Prostate gland (tissue), 2 donors: ENCODE measurements at places on chromosomes 11 and 22. TPM values are rescaled to one million over a fixed set of nuclear protein-coding genes. Genes with fewer than 3 reads are reported as not detected.

Gene RHOG
- 56.4 TPM for total RNA-seq

DNA sequence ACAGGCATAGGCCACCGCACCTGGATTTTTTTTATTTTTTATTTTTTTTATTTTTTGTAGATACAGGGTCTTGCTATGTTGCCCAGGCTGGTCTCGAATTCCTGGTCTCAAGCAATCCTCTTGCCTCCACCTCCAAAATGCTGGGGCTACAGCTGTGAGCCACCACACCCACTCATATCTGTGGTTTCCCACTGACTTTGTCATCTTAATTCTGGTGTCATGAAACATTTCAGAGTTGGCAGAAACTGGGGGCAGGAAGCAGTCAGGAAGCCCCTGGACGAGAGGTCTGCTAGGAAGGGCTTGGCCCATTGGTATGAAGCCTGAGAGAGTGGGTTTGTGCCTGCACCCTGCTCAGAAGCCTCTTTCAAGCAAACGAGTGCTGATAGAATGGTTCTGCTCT is 49.1 kb downstream of the COMMD9 start:
- no peaks in the 10 kb centered on the region for H3K36me3 ChIP-seq
- no peak overlapping the region for H3K27ac ChIP-seq
- no peak for DNase-seq

GRCh38 chr11:23423656-23424055 is 563.4 kb upstream of the CCDC179 start:
- no peaks in the 10 kb centered on the region for H3K27me3 ChIP-seq
- H3K4me3 ChIP-seq: no peak overlapping the region
- no peak for DNase-seq
- no peak overlapping the region for H3K27ac ChIP-seq

DNA sequence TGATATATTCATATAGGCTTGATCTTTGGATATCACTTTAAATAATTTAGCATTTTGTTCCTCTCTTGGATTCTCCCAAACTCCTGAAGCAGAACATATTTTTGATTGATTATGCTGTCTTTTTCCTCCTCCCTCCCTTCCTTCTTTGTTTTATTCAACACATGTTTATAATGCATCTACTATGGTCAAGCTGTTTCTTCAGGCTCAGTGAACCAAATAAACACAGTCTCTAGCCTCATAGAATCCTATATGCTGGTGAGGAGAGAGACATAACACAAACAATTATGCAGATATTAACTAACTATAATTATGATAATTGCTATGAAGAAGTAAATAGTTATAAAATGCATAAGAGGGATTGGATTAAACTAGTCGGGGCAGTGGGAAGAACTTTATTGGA is 1023.6 kb upstream of the RAG2 start:
- H3K4me3 ChIP-seq: no peak overlapping the region
- no peak overlapping the region for H3K27ac ChIP-seq
- H3K27me3 ChIP-seq: no peaks in the 10 kb centered on the region
- no peak for DNase-seq
- H3K4me1 ChIP-seq: no peaks in the 10 kb centered on the region
- no peaks in the 10 kb centered on the region for H3K36me3 ChIP-seq

DNA sequence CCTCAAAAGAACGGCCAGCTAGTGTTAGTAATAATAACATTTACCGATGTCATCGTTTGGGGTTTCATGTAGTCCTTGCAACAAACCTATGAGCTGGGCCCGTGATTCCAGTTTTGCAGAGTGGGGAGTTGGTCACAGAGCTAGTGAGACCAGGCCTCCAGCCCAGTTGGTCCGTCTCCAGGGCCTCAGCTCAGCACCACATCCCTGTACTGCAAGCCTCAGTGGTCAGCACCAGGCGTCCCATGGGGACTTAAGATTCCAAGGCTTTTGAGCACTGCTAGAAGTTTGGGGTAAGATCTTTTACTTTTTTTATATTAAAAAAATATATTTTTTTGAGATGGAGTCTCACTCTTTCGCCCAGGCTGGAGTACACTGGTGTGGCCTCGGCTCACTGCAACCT is 1.1 kb upstream of the TSGA10IP start:
- H3K36me3 ChIP-seq: no peaks in the 10 kb centered on the region
- H3K27ac ChIP-seq: no peak overlapping the region
- no peak overlapping the region for H3K4me3 ChIP-seq
- DNase-seq: no peak

Gene OAF
- total RNA-seq: 17.4 TPM

DNA sequence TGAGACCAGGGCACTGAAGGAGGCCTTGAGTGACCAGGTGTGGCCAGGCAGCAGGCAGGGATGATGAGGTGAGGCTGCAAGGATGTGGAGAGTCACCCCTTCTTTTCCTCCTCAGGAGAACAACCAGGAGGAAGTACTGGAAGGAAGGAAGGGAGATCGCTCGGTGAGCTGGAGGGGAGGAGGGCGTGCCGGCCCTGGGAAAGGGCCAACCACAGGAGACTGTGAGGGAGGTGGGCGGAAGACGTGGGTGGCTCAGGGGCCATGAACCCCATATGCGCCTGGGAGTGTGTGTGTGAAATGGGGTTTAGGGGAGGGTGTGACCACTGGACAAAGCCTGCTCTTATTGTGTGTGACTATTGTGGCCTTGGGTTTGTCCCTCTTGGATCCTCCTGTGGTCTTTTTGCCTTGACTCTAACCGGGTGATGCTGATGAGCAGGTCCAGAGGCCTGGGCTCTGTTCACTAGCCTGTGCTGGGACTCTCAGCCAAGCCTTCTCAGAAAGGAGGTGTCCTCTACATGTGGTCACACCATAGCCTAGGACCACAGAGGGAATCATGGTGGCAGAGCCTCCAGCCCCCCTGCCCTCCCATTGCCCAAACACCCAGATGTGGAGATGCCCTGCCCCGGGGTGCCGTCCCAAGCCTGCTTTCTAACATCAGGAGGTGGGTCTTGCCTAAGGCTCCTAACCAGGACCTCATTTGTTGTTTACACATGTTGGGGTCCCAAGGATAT is 41.3 kb upstream of the TUB start:
- H3K27me3 ChIP-seq: no peaks in the 10 kb centered on the region
- no peaks in the 10 kb centered on the region for H3K36me3 ChIP-seq
- H3K4me1 ChIP-seq: no peaks in the 10 kb centered on the region

DNA sequence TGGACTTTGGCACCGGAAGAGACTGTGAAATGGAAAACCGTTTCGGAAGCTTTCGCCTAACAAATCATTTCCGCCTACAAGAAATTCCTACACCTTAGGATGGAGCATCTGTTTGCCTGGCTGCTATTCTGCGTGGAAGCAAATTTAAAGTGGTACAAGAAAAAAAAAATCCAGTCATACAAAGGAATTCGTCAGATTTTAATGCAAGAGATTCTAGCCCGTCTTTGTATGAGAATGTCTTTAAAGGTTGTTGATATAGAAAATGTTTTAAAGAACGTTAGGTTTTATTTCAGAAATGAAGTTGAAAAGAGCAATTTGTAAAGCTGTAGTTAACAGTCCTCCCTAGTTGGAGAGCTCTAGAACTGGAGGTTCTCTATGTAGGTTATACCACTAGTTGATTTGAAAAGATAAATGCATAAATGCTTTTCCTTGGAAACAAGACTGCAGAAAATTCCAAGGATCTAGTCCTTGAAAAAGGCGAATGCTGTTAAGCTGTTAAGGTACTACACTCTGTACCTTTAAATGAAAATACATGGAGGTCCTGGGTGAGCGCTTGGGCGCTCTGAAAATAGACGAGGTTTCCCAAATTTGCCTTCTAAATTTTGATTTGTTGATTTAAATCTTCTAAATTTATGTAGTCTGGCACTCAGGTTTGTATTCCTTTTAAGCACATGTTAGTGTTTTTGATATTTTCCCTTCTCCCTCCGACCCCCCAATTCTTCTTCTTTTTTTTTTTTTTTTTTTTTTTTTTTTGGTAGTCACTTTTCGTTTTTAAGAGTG is 2.4 kb downstream of the NCR3LG1 start:
- no peaks in the 10 kb centered on the region for H3K27me3 ChIP-seq
- H3K4me1 ChIP-seq: no peaks in the 10 kb centered on the region
- peak overlapping the region; percentile 80 for H3K27ac ChIP-seq
- H3K4me3 ChIP-seq: peak overlapping the region; percentile 56
- no peak for DNase-seq

DNA sequence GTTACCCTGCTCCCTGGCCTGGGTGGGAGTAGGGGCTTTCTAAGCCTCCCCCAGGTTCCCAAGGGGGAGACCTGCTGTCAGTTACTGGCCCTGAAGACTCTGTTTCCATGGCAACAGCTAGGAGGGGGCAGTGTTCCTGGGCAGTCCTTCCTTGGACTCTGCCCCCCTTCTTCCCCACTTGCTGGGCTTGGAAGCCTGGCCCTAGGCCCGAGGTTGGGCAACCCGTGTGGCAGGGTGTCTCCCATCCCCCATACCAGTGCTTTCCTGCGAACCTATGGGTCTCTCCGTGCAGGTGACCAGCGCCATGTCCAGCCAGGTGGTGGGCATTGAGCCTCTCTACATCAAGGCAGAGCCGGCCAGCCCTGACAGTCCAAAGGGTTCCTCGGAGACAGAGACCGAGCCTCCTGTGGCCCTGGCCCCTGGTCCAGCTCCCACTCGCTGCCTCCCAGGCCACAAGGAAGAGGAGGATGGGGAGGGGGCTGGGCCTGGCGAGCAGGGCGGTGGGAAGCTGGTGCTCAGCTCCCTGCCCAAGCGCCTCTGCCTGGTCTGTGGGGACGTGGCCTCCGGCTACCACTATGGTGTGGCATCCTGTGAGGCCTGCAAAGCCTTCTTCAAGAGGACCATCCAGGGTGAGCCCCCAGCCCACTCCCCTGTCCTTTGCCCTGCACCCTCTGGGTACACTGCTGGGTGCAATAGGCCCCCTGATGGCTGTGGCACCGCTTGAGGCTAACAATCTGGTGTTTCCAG is 1.7 kb downstream of the ESRRA start:
- H3K27ac ChIP-seq: peak overlapping the region; percentile 75
- no peak for DNase-seq
- peaks cover 2% of the 10 kb centered on the region for H3K4me1 ChIP-seq
- peak overlapping the region; percentile 53 for H3K4me3 ChIP-seq
- no peaks in the 10 kb centered on the region for H3K27me3 ChIP-seq

- H3K4me3 ChIP-seq: no peak overlapping the region
- peak overlapping the region; percentile 94 for H3K27ac ChIP-seq
- H3K36me3 ChIP-seq: no peaks in the 10 kb centered on the region
Measured at GRCh38 chr22:49930596-49931412, 12.4 kb downstream of the CRELD2 start.

- no peak overlapping the region for H3K27ac ChIP-seq
- H3K27me3 ChIP-seq: no peaks in the 10 kb centered on the region
- H3K4me1 ChIP-seq: no peaks in the 10 kb centered on the region
- H3K4me3 ChIP-seq: no peak overlapping the region
- no peaks in the 10 kb centered on the region for H3K36me3 ChIP-seq
Measured at GRCh38 chr11:84890676-84891075, 736.5 kb downstream of the DLG2 start.

- no peak for DNase-seq
- no peaks in the 10 kb centered on the region for H3K4me1 ChIP-seq
- no peak overlapping the region for H3K4me3 ChIP-seq
- H3K36me3 ChIP-seq: no peaks in the 10 kb centered on the region
Measured at GRCh38 chr11:111938687-111939160, 1.6 kb downstream of the DIXDC1 start.

GRCh38 chr11:75925785-75926164 is 110.8 kb downstream of the UVRAG start:
- H3K4me1 ChIP-seq: peaks cover 4% of the 10 kb centered on the region
- no peak for DNase-seq
- no peaks in the 10 kb centered on the region for H3K27me3 ChIP-seq
- H3K27ac ChIP-seq: no peak overlapping the region

DNA sequence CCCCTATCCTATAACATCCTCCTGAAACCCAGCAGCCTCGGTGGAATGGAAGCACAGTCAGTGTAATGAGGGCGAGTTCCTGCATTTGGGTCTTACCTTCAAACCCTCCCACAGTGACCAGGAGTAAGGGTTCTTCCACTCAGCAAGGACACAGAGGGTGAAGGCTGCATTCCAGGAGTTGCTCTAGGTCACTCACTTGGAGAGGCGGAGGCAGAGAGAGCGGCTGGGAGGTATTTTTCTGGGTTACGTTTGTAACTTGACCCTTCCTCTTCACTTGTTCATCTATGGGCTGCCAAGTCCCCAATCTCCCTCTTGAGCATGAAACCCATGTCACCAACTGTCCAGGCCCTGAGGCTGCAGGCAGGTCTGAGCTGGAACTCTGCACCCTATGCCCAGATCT is 36.8 kb upstream of the SHISAL1 start:
- H3K36me3 ChIP-seq: no peaks in the 10 kb centered on the region
- no peak overlapping the region for H3K27ac ChIP-seq
- peaks cover 3% of the 10 kb centered on the region for H3K27me3 ChIP-seq

- no peaks in the 10 kb centered on the region for H3K36me3 ChIP-seq
- H3K27ac ChIP-seq: peak overlapping the region; percentile 72
Measured at GRCh38 chr11:111540937-111541253, 375 bp downstream of the LAYN start.

Gene PDGFB
- total RNA-seq: 9.9 TPM

DNA sequence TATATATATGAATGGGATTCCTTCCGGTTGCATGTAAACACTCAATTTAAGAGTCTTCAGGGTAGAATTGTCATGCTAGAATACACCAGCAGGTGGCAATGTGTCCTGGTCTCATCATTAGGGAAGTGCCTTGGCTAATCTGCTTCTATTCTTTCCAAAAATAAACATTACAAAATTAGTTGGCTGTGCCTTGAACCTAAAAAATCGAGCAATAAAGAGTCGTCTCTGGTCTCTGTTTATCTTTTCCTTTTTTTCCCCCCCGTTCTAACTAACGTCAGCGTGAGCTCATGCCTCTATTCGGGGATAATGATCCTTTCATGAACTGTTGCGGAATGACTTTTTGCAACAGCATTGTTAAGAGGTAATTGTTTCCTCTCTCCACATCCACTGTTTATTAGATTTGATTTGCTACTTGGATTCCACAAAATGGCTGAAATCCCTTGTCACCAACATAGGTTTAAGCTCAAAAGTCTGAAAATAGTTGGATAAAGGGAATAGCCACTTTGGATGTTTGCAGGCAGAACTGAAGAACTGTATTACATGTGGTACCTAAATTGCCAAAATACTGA is 1.2 kb upstream of the ARHGEF12 start:
- no peaks in the 10 kb centered on the region for H3K4me1 ChIP-seq
- peak overlapping the region; percentile 76 for H3K4me3 ChIP-seq
- H3K36me3 ChIP-seq: no peaks in the 10 kb centered on the region
- H3K27ac ChIP-seq: peak overlapping the region; percentile 97

Gene YPEL4
- 3.6 TPM for total RNA-seq

- H3K4me3 ChIP-seq: no peak overlapping the region
- H3K36me3 ChIP-seq: no peaks in the 10 kb centered on the region
- H3K4me1 ChIP-seq: no peaks in the 10 kb centered on the region
- DNase-seq: peak; percentile 8
Measured at GRCh38 chr11:9802291-9802861, 138.5 kb downstream of the SWAP70 start.

- DNase-seq: no peak
- H3K27me3 ChIP-seq: no peaks in the 10 kb centered on the region
- H3K36me3 ChIP-seq: no peaks in the 10 kb centered on the region
- no peak overlapping the region for H3K27ac ChIP-seq
- no peak overlapping the region for H3K4me3 ChIP-seq
Measured at GRCh38 chr11:102971766-102972165, 16.2 kb upstream of the MMP13 start.

- H3K27me3 ChIP-seq: no peaks in the 10 kb centered on the region
- H3K4me3 ChIP-seq: no peak overlapping the region
- DNase-seq: no peak
- H3K27ac ChIP-seq: no peak overlapping the region
Measured at GRCh38 chr11:129732941-129733340, 82.7 kb upstream of the TMEM45B start.
